CD4-positive, alpha-beta memory T cell (primary cell): ENCODE measurements at places on chromosomes 16 and 17.

DNA sequence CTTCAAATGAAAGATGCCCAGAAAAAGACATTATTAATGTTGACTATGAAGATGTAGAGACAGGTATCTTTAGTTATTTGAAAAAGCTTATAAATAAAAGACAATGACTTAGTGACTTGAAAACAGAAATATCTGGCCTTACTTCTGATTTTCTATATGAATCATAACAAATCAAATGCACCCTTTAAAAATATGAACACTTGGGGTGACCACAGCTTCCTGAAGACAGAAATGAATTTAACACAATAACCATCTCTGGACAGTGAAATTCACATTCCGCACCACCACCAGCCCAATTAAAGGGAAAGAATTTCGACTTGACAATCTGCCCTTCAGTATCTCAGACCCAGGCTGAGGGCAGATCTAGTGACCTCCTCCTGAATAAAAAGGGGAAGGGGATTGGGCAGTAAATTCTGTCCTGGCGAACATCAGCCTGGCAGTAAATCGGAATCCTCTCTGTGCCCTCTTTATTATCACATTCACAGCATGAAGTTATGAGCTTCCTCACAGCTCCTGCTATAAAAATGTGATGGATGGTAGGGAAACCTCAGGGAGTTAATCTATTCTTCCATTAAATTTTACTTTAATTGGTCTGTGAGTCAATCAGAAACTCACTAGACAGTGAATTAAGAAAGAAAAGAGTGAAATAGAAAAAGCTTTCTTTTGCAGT lies 131.5 kb downstream of the SNX11 start:
- no peak for DNase-seq

GRCh38 chr16:77721752-77722308 lies 484 bp upstream of the NUDT7 start:
- no peak for DNase-seq

DNA sequence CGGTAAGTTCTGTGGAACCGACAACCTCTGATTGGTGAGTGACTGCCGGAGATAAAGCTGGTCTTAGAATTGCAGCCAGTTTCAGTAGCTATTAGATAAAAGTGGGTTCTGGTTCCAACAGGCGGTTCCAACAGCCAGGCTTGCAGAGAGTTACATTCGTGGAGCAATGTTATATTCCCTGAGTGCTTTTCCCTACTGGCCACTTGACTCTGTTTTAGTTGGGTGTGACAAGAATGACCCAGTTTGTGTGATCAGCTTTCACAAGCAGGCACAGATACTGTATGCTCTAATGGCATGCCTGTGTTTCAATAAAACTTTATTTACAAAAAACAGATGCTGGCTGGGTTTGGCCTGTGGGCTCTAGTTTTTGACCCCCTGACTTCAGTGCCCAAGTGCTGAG lies 196.6 kb downstream of the SNX29 start:
- no peak for DNase-seq

DNA sequence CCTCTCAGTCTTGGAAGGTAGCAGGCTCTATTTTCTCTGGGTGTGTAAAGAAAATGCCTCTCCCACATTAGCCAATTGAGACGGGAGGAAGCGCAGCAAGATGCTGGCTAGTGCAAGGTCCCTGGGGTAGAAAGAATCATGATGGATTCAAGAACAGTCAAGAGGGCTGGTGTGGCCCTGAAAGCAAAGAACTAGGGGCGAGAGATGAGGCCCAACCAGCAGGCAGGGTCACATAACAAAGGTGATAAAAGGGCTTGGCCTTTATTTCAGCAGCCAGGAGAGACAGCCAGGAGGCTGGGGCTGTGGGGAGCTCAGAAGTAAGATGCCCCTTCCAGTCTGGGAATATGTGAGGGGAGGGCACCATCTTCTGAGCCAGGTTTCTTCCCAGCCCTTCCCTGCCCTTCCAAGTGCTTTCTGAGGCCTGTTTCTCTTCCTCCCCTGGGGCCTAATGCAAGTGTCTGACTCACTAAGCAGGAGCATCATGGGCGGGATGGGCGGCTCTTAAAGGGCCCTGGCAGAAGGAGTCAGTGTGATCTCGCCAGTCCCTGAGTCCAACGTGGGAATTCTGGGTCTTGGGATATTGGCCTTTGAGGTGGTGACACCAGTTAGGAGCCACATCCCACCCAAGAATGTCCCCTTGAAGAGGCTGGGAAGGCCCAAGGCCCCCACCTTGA lies 3.9 kb upstream of the NLRC5 start:
- no peak for DNase-seq

DNA sequence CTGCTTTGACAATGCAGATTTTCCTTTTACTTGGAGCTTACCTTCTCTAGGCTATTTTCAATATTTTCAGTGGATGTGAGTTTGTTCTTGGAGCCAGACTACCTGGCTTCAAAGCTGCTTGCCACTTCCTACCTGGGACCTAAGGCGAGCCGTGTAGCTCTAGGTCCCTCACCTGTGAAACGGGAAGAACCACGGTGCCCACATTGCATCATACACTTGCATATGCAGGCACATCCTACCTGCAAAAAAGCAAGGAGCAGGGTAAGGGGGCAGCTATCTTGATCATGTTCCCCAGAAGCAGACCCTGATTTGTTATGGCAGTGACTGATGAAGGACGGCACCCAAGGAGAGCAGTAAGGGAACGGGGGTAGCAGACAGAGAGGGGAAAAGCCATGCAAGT lies 27.0 kb upstream of the MPRIP start:
- no peak for DNase-seq

- DNase-seq, result no peak
Observed at GRCh38 chr17:69597898-69598692, 183.6 kb downstream of the MAP2K6 start.

DNA sequence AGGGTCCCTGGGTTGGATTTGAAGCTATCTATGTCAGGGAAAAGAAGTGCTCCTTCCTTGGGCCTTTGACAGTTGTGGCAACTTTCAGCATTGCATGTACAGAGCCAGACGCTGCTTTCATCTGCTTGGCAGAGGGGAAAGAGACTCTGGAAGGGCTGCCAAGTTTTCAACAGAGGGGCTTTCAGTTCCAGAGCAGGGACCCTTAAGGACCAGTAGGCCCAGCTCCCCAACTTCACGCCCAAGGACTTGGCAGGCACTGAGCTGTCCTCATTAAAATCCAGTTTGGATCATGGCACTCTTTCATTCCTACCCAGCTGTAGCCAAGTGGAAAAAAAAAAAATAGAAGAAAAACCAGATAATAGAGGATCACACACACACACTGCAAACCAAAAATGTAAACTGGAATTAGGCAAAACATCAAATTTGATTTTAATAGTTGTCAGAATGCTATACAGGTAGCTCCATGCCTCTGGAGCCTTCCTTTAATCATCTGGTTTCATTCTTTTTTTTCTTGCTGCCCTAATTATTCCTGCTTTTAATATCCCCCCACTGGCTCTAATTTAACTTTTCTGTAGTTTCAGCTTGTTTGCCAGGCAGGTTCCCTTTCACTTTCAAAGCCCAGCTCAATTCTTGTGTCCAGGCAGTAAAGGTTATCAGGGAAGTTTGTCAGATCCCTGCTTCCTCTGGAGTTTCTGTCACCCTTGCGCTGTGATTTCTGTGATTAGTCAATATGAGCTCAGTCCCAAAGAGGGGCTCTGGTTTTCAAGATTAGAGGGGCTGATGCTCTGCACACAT lies 702.6 kb upstream of the CDH8 start:
- no peak for DNase-seq

GRCh38 chr17:47961406-47961805 lies 3.7 kb upstream of the PRR15L start:
- no peak for DNase-seq

DNA sequence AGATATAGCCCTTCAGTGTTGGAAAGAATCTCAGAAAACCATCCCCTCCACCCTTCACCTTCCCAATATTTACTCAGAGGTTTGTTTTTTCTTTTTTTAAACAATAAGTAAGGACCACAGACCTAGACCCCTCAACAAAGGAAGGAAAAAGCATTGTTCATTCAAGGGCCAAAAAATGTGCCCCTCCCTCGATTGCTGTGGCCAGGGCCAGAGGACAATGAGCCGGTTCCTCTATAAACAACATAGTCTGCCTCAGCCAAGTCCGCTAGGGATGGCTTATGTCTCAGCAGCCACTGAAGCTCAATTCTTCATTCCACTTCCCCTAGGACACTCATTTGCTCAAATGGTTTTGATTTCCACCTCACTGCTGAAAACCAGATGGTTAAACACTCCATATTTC lies 24.0 kb downstream of the TRIM16 start:
- no peak for DNase-seq

DNA sequence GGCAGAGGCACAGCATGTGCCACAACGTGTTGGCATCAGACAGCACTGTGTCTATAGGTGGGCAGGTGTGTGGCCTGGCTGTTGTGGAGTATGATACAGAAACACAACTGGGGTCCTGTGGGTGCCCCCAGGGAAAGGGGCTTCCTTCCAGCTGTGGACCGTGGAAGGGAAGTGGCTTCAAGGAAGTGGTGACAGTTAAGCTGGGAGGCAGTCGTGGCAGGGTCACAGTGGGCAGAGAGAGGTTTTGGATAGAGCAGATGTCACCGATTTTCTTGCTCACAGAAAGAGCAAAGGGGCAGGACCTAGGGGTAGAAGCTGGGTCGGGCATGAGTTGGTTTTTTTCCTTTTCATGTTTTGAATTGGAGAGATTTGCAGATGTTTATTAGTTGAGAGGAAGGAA lies 11.2 kb upstream of the ORAI3 start:
- DNase-seq, result no peak

- DNase-seq, result no peak
Observed at GRCh38 chr16:90072442-90073105, 4.6 kb downstream of the PRDM7 start.

DNA sequence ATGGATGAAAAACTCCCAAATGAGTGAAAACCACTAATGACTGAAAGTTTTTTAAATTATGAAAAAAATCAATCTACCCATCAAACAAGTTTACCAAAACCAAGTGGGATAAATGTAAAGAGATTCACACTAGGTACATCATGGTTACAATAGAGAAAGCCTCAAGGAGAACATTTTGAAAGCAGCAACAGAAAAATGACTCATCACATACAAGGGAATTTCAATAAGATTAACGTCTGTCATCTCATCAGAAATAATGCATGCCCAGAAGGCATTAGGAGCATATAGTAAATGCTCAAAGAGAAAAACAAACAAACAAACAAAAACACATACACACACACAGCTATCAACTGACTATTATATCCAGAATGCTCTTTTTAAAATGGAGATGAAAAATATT lies 261.8 kb upstream of the KIF2B start:
- DNase-seq, result no peak

- DNase-seq, result no peak
Observed at GRCh38 chr16:7998789-7999453, 591.4 kb downstream of the TMEM114 start.

DNA sequence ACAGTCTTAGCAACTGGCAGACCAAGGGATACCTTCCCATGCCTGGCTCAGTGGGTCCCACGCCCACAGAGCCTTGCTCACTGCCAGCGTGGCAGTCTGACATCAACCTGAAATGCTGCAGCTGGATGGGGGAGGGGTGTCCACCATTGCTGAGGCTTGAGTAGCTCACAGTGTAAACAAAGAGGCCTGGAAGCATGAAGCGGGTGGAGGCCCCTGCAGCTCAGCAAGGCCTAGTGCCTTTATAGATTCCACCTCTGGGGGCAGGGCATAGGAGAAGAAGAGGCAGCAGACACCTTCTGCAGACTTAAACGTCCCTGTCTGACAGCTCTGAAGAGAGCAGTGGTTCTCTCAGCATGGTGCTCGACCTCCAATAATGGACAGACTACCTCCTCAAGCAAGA lies 263.2 kb downstream of the KIF2B start:
- DNase-seq, result no peak
